Stimulated activated CD4-positive, alpha-beta T cell treated with anti-CD3 and anti-CD28 coated beads, TNF-alpha, amount 100 ng/mL, for 24 hours (primary cell): ENCODE measurements at places on chromosomes 2 and 18.

- DNase-seq: no peak
These were observed 190.0 kb downstream of the ALPK2 start for GRCh38 chr18:58438958-58439300.

DNA sequence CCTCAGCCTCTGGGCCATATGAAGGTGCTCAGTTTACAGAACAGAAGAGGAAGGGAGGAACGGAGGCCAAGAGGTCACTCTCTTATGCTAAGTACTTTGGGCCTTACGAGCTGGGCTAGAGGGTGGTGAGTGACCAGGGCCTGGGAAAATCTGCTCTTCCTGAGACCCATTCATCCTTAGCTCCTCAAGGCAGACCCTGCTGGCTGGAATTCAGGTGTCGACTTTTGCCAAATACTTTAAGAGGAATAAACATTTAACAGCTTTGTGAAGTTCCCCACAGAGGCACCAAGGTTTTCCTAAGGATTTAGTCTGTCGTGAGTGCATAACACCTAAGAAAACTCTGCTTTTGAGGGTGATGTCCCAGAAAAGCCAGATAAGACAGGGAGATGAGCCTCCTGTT, 129.7 kb upstream of the SIX2 start:
- no peak for DNase-seq

DNA sequence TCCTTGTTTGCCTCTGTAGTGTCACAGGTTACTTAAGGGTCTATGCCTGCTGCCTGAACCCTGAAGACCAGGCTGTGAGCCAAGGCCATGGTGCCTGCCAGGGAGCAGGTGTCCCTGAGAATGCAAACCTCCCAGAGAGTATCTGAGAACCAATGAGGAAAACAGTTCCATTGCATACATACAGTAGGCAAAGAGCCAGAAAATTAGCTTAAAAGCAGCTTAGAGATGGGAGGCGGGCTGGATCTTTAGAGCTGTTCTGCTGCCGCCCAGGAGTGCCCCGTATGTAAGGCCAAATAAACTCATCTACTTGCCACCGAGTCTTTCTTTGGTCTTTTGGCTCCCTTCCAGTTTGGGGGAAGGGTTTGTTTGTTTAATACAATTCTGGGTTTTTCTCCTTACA, 327.9 kb downstream of the CLIP4 start:
- DNase-seq: no peak

DNA sequence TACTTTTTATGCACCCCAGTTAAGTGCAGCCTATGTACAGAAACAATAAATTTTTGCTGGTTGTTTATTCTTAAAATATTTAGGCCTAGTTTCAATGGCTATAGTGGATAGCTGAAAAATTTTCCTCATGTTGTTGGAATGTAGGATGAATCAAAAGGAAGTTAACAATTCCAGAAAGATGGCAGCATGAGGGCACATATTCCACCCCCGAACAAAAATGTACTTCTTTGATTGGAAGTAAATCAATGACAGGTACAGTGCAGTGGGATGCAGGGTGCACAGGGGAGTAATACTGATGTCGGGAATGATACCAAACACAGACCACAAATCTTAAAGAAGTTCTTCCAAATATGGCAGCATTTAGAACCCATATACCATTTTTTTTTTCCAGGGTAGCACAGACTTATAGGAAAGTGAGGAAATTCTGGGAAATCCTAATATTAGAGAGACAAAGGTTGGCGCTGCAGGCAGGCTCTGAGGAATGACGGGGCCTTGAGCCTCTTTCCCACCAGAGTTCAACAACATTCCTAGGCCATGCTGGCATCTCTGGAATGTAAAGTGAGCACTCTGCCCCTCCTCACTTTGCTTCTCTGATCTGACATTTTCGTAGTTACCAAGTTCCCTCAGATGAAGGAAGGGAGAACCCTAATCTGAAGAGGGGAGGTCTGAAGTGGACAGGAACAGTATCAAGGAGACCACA, 36.6 kb upstream of the IKZF2 start:
- DNase-seq: no peak

- no peak for DNase-seq
These were observed 190.5 kb downstream of the LOXHD1 start for GRCh38 chr18:46466234-46467160.

DNA sequence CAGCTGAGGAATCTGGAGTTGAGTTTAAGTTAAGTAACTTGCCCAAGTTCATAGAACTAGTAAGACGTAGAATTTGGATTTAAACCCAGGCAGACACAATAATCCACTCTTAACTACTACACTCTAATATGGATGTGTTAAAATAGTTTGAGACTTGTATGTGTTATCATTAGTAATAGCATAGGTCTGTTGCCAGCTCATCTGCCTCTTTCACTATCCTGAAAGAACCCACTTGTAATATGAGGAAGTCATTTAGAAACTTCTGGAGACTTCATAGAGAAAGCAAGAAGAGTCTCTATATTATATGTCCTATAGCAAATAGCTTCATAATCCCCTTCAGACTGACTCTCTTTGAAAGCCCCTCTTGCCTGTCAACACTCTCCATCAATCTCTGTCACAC, 43.0 kb upstream of the ACADL start:
- no peak for DNase-seq

DNA sequence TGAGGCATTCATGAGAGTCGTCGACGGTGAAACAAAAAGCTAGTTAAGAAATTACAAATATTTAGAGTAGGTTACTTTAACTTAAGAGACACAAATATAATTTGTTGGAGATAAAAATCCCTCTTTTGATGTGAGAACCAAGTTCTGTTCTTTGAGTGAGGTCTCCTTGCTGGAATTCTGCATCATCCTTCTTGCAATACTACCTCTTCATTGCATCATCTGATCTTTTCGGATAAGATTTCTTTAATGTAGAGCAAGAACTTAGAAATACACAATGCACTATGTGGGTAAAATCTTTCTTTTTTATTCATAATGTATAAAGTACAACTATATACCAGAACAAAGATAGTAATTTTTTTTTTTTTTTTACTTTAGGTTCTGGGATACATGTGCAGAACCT, 118.4 kb downstream of the ARL4C start:
- DNase-seq: no peak

DNA sequence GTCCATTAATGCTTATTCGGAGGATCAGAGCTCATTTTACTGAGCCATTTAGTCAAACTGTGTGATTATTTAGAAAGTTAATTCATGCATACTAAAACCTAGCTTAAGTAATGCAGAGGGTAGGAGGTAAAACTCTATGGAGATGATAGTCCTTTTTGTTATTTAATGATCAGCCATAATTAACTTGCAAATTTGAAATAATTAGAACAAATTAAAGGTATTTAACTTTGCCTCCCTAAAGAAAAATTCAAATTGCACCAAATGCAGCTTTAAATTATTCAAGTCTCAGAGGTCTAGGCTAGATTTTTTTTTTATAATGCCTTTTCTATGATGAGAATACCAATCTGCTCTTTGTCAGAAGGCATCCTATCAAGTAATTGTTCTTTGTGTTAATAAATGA, 310.9 kb downstream of the KIAA1328 start:
- DNase-seq: no peak
